ENCODE measurements at places on chromosomes 3 and 15. TPM values are rescaled to one million over a fixed set of nuclear protein-coding genes. Genes with fewer than 3 reads are reported as not detected.

Gene CLDN18
- total RNA-seq, result not detected

Gene PYDC2
- total RNA-seq, result not detected

Gene BRPF1
- 17.1 TPM for total RNA-seq

Gene FEZF2
- total RNA-seq, result not detected

Gene TNFAIP8L3
- total RNA-seq, result 3.9 TPM

Gene TMEM40
- total RNA-seq, result 0.29 TPM

Gene REC114
- not detected for total RNA-seq

Gene CHAC1
- 2.6 TPM for total RNA-seq

Gene ST8SIA2
- 0.44 TPM for total RNA-seq

Gene LSMEM2
- 0.05 TPM for total RNA-seq

Gene SYNPR
- total RNA-seq, result not detected

Gene TEX55
- 0.03 TPM for total RNA-seq

Gene SERF2
- 716 TPM for total RNA-seq

Gene SLC15A2
- total RNA-seq, result 0.35 TPM

Gene SLTM
- total RNA-seq, result 97.7 TPM

Gene MEX3B
- total RNA-seq, result 4.3 TPM

Gene IMP3
- total RNA-seq, result 91.4 TPM

Gene ESYT3
- 0.68 TPM for total RNA-seq

Gene CCR3
- total RNA-seq, result not detected

Gene NAALADL2
- not detected for total RNA-seq

Gene KLHDC8B
- total RNA-seq, result 4.5 TPM

Gene MTFMT
- 28.1 TPM for total RNA-seq

Gene CCR1
- total RNA-seq, result not detected

Gene RYR3
- 0.05 TPM for total RNA-seq

Gene CACNA1D
- 1.2 TPM for total RNA-seq

Gene MASP1
- not detected for total RNA-seq

Gene LRRC2
- total RNA-seq, result not detected
